ENCODE measurements at places on chromosomes 1 and 21.

GRCh38 chr21:32705139-32705538, 22.7 kb downstream of the SYNJ1 start:
- no peak for DNase-seq

DNA sequence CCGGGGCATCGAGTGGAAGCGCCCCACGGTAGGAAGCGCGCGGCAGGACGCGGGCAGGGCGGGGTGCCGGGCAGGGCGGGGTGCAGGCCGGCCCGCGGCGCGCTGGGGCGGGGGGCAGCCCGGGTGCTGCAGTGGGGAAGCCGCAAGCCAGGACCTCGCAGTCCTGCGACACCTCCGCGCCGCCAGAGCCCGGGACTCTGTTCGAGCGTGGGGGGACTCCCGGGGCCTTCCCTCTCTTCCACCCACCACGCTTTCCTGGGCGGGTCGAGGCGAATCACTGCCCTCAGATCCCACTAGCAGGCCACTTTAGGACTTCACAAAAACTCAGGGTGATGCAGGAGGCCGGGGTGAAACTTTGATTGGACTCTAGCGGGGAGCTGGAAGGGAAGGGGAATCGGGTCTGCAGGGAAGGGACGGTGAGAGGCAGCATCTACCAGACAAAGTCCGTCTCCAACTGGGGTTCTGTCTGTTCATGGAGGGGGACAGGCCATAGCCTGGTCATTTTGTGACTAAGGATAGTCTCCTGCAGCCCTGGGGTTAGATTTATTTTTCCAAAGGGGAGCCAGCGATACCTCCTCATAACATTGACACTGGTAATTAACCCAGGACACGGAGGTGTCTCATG, 623 bp downstream of the CAPN2 start:
- no peak for DNase-seq

DNA sequence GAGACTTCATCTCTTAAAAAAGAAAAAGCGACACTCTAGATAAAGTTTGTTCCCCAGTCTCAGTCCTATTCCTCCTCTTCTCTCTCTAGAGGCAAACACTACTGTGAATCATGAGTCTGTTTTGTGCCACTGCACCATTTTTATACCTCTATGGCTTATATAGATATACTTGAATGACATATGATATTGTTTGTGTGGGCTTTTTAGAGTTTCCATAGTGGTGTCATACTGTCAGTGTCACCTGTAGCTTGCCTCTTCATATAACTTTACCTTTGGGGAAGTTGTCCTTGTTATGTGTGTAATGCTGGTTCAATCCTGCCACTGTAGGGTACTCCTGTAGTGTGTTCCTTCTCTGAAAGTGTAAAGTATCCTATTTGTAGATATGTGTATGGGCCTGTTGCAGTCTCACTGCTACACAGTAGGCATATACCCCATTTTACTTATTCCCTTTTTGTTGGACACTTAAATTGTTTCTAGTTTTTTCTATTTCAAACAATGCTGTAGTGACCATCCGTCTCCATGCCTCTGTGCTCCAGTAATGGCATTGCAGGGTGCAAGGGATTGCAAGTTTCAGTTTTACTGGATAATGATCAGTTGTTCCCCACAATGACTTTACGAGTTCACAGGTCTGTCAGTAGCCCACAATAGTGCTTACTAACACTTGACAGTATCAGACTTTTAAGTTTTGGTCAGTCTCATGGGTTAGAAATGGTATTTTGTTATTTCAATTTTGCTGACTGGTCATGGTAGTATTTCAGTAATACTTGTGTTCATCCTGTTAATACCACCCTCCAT, 2.7 kb downstream of the PRMT2 start:
- DNase-seq, result no peak

GRCh38 chr1:207883660-207884250, 27.2 kb downstream of the CD34 start:
- DNase-seq, result no peak

GRCh38 chr1:5830771-5831599, 161.2 kb downstream of the NPHP4 start:
- DNase-seq, result no peak

DNA sequence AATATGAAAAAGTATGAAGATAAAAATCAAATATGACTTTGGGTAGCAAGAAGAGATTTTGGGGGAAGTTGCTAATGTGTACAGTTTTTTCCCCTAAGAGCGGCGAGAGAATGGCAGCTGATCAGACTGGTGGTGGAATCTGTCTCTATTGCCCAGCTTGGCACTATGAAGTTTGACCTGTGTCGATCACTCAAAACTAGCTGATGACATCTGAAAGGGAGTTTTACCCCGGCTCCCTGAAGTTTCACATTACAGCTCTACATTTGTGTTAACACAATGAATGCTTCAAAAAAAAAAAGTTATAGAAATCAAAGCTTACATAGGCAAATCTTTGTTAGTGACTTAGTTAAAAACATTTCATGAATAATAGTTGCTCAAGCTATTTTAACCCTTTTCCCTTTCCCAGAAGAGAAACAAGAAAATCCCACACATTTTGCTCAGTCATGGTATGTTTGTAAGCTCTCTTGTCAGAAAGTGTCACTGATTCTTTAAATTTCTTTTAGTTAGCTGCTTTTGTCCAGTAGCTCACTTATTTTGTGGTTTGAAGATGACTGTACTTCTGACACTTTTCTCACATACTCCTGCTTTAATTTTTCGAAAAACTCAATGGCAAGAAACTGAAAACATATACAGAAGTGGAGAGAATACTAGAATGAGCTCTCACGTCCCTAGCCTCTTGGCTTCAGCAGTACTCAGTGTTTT, 41.3 kb downstream of the DYRK1A start:
- DNase-seq, result no peak

DNA sequence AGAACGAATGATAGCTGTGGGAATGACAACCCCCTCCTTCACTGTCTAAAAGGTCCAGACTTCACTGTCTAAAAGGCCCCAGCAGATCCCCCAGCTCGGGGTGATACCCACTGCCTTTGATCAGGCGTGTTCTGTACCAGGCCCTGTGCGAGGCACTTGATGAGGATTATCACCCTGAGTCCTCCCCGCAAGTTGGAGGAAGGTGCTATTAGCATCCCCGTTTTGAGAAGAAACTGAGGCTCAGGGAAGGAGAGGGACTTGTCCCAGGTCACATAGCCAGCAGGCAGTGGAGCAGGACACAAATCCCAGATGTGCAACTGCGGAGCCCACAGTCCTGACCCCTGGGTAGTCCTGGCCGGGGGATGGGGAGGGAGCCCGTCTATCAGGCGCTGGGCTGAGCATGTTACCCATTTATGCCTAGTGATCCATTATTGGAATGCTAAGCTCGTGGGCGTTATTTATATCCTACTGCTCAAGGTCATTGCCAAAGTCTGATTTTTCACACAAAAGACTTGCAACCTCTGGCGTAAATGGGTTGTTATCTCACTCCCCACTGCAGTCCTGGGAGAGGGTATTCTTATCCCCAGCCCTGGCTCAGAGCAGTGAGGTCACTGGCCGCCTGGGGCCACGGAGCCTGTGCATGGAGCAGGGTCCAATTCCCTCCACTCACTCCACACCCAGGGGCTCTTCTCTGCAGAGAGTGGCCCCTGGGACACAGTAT, 722.2 kb downstream of the MATN1 start:
- no peak for DNase-seq

DNA sequence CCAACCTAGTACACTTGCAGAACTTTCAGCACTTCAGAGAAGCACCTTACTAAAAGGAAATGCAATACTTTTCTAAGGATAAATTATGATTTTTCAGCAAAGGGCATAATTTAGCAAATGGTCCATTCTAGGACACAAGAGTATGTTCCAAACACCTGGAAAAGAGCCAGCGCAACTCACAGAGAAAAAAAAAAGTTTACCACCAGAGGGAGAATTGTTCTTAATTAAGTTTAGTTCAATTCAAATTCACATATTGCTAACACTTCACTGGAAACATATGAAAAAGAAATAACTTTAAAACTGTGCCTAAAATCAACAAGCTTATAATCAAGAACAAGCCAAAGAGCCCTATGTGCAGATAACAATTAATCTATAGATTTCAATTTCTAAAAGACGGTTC, 338.1 kb downstream of the SEC16B start:
- no peak for DNase-seq

DNA sequence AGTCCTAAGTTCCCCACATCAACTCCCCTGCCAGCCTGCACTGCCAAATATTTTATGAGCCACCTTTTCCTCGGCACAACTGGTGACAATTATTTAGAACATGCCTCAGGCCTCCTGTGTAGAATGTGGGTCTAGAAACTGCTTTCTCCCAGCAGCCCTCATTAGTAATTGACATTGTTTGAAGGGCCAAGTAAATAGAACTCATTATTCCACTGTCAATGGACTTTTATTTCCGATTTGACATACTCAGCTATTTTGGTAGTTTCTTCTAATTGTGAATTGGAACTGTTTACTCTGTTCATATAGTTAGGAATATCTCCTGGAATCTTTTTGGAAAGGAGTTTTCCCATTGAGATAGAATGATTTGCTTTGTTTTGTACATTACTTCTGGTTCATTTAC, 168.8 kb upstream of the L1TD1 start:
- no peak for DNase-seq

DNA sequence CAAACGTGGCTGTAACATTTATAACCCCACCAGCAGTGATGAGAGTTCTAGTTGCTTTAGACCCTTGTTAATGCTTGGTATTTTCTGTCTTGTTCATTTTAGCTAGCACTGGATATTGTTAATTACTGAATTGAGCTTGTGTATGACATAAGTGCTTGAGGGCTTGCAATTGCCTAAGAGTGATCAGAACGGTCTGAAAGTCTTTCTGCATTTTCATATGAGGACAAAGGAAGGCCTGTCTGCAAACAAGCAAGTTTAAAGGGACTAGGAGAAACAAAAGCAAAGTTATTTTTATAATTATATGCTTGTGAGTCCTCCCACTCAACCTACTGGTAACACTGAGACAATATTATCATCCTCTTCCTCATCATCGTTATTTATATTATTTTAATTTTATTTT, 305.5 kb upstream of the DUSP10 start:
- DNase-seq, result no peak

- no peak for DNase-seq
Measured at GRCh38 chr1:246155923-246156322, 351.2 kb downstream of the SMYD3 start.

GRCh38 chr1:226798427-226799411, 59.6 kb upstream of the ITPKB start:
- DNase-seq, result peak; percentile 30

DNA sequence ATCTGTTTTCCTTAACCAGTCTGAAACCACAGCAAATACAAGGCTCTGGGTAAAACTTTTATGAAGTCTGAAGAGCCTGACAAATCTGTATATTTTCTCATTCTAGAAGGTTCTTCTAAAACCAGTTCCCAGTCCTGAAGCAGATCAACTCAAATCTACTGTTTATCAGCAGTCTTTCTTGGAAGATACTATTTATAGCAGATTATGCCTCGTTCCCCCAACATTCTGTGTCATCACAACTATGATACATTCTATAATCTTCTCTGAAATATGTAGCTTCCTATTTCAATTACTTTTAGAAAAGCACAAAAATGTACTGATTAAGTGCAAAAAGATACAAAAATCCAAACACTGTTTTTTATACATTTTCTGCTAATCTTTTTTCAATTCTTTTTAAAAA, 67.5 kb downstream of the NIBAN1 start:
- no peak for DNase-seq

- DNase-seq, result no peak
Measured at GRCh38 chr1:19596065-19596713, 47.9 kb upstream of the NBL1 start.

- no peak for DNase-seq
Measured at GRCh38 chr1:100362821-100363466, 10.6 kb downstream of the CDC14A start.

GRCh38 chr1:165376041-165376810, 19.7 kb upstream of the LMX1A start:
- no peak for DNase-seq

GRCh38 chr1:59163268-59164092, 133.4 kb upstream of the FGGY start:
- DNase-seq, result no peak

- no peak for DNase-seq
Measured at GRCh38 chr1:177307771-177308170, 137.0 kb downstream of the BRINP2 start.

DNA sequence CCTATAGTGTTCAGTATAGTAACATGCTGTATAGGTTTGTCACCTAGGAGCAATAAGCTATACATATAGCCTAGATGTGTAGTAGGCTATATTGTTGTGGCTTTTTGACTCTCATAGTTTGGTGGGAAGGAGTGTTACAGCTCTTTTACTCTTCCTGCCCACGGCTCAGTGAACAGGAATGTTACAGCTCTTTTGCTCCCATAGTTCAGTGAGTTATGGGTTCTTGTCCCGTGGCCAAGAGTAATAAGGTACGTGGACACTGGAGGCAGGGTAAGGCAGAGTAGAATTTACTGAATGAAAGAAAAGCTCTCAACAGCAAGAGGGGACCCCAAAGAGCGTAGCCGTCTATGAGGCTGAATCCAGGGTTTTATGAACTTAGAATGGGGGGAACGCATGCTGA, 734.3 kb downstream of the ADGRL2 start:
- DNase-seq, result no peak

DNA sequence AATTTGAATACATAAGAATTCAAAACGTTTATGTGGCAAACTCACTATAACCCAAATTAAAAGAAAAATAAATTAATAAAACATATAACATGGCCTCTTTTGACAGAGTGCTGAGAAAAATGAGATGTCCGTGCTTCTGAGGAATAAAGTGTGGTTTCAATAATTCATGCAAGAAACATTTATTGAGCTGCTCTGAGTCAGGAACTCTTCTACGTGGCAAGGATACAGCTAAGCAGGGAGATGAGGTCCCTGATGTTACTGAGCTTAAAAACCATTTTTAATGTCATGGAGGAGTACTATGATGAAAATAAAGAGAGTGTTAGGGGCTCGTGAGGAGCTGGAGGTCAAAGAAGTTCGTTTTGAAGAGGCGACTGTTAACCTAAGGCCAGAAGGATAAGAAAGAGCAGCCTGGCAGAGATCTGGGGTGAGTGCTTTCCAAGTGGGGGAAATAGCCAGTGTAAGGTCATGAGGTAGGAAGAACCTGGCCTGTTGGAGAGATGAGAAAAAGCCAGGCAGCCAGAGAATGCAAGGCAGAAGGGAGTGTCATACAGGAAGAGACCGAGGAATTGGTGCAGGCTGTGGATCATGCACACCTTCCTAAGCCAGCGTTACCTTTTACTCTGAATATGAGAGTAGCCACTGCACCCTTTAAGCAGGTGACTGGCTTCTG, 182.2 kb upstream of the DUSP10 start:
- DNase-seq, result no peak

DNA sequence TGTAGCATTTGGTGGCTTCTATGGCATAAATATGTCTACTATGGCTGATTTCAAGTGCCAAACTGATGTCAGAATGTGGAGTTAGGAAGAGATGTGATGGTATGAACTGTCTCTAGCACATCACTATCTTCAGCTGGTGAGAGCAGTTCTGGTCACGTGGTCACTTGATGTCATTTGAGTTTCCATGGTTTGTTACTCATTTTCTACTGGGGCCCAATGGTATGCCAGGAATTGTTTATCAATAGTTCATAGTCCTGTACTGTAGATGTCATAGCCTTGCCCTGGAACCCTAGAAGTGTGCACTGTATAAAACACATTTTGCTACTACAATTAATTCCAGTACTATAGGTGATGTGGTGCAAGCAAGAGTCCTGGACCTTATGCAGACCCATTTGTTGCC, 153.7 kb downstream of the PDE4B start:
- no peak for DNase-seq

GRCh38 chr1:159940006-159940620, 5.3 kb downstream of the IGSF9 start:
- no peak for DNase-seq

Measured in stimulated activated CD8-positive, alpha-beta memory T cell treated with anti-CD3 and anti-CD28 coated beads, Interleukin-15, amount 100 ng/mL, for 4 hours (primary cell).